ENCODE measurements at places on chromosomes 5 and 9.
A peak's percentile ranks its signal among the peaks of the same experiment; 100 is the strongest.

DNA sequence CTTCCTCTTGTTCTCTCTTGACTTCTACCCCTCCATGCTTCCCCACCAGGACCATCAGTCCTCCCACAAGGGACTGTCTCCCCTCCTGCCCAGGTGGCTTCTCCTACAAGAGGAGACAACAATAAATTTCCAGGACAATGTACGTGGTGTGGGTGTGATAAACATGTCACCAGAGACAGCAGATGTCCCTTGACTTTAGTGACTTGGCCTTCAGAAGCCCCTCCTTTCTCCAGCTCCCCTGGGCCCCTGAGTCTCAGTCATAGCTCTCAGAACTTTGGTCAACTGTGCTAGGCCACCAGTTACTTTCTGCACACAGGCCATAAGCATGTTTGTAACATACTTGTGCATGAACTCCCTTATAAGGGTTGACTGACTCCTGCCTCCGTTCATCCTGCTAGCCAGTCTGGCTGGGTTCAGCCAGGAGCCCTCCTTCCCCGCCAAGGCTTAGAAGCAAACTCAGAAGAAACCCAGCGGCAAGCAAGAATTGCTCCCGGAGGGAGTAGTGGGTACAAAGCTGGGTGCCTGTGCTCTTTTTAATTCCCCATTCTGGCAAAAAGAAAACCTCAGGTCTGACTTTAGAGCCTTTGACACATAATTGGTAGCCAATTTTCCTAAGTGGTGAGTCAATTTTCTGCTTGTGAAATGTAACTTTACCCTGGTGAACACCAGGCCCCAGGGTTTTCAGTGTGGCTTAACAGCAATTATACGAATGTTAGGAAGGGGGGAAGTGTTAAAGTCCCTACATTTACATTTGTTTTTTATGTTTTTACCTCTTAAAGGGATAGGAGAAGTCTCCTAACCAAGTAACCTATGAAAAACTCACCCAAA lies 49.2 kb downstream of the EBF1 start:
- no peak for DNase-seq

DNA sequence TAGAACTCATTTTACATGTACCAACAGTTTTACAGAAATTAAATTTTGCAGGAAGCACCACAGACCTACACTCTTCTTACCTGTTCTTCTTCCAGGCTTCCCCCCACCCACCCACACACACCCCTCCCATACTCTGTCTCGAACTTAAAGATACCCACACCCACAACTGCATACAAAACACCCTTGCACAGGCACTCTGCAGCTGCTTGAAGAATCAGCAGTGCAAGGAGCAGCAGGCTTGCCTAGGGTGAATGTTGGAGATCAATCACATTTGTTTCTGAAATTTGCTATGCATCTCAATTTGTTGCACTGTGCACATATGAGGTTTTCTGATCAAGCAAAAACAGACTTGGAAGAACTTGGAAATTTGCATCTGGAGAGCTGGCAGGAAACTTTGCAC lies 77.5 kb upstream of the TGFBR1 start:
- no peak for DNase-seq

DNA sequence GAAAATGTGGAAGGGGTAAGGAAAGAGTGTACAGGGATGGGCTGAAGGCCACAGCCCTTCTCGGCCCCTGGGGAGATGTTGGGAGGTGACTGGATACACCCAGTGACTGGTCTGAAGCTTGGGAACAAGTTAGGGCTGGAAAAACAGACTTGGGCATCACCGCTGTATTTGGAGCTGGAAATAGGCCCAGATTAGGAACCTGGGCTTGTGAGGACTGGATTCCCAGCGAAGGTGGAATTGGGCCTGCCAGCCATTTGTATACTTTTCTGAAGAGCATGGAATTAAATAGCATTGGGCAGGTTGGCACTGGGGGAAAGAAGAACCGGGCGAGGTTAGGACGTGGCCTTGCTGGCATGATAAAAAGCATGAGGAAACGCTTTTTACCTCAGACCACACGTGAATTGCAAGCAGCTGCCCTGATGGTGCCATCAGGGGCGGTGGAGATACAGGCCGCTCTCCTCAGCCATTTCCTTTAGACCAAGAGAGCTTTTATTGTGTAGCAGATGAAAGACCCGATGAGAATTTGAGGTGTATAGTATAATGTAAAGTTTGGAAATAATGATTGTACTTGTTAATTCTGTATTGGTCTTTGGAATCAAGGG lies 37.8 kb downstream of the OTULIN start:
- no peak for DNase-seq

DNA sequence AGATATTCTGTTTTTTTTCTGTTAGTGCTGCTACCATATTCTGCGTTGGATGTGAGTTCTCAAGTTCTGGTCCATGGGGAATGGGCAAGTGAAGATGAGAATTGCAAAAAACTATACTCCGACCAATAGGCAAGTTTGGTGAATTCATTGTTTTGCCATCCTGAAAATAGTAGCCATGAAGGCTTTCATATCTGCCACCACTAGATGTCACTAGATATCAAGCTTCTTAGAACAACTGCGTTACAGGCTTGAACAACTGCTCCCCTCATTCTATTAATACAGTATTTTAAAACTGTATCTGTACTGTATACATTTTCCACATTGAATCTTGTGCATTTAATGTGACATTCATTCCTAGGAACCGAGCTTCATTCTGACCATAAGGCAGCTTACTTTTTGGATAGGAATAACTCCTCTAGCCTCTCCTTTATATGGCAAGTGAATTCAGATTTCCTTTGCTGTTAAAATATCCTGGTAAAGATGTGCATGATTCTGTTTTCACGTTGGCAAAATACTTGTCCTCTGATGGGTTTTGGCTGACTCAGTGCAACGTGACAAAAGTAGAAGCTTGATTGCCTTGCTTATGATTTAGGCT lies 163.6 kb downstream of the SREK1 start:
- DNase-seq: peak; percentile 60

GRCh38 chr9:37954581-37954981 lies 50.7 kb upstream of the SLC25A51 start:
- DNase-seq: no peak

Measured in NCI-H774 (cell line).